ENCODE measurements at places on chromosomes 3 and 15. TPM values are rescaled to one million over a fixed set of nuclear protein-coding genes. Genes with fewer than 3 reads are reported as not detected.

- no peaks in the 10 kb centered on the region for H3K27me3 ChIP-seq
- peaks cover 12% of the 10 kb centered on the region for H3K4me1 ChIP-seq
- no peak overlapping the region for H3K27ac ChIP-seq
- DNase-seq, result no peak
- peaks cover 31% of the 10 kb centered on the region for H3K36me3 ChIP-seq
Observed at GRCh38 chr15:38522922-38523321, 41.7 kb downstream of the RASGRP1 start.

DNA sequence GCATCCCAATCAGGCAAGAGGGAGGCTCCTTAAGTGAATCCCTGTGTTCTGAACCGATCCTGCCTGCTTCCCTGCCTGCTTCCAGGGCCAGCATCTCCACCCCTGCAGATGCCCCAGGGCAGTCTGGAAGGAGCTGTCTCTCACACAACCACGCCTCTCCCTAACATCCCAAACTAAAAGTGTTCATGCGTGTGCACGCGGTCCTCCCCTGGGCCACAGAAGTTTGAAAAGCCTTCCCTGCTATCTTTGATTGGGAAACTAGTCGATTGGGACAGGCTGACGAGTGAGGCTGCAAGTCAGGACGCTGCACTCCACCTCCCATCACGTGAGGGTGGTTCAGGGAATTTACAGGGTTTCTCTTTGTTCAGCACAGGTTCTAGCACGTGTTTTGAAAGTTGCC, 340.9 kb upstream of the ICE2 start:
- no peaks in the 10 kb centered on the region for H3K4me1 ChIP-seq
- no peak for DNase-seq
- no peak overlapping the region for H3K27ac ChIP-seq

GRCh38 chr15:48313216-48313615, 18.0 kb upstream of the DUT start:
- no peak overlapping the region for H3K27ac ChIP-seq
- no peaks in the 10 kb centered on the region for H3K36me3 ChIP-seq
- H3K4me3 ChIP-seq, result no peak overlapping the region
- H3K4me1 ChIP-seq, result no peaks in the 10 kb centered on the region
- H3K27me3 ChIP-seq, result no peaks in the 10 kb centered on the region
- no peak for DNase-seq

DNA sequence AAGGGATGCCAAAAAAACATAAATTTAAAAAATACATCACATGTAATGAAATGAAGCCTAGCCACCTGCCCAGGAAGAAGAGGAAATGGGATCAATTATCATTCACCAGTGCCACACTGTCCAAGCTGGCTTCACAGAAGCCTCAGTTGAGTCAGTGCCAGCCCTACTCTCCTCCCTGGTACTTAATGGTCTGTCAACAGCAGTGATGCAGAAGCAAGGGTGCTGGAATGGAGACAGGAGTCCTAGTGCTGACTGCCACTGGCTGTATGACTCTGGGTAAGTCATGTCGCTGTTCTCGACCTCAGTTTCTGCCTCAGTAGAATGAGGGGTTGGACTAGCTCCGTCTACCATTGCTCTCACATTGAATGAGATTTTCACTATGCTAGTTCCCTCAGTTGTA, 78.5 kb upstream of the LARS2 start:
- H3K36me3 ChIP-seq, result no peaks in the 10 kb centered on the region
- no peaks in the 10 kb centered on the region for H3K4me1 ChIP-seq
- no peak overlapping the region for H3K27ac ChIP-seq
- no peak overlapping the region for H3K4me3 ChIP-seq

- no peak overlapping the region for H3K27ac ChIP-seq
- H3K4me3 ChIP-seq, result no peak overlapping the region
- H3K27me3 ChIP-seq, result peaks cover 4% of the 10 kb centered on the region
- no peaks in the 10 kb centered on the region for H3K4me1 ChIP-seq
- no peak for DNase-seq
Observed at GRCh38 chr3:40852712-40853111, 328.0 kb downstream of the ZNF621 start.

GRCh38 chr3:177426878-177427495, 229.7 kb upstream of the TBL1XR1 start:
- DNase-seq, result peak; percentile 52
- no peaks in the 10 kb centered on the region for H3K36me3 ChIP-seq
- no peaks in the 10 kb centered on the region for H3K27me3 ChIP-seq
- H3K27ac ChIP-seq, result peak overlapping the region; percentile 48
- H3K4me3 ChIP-seq, result peak overlapping the region; percentile 49

DNA sequence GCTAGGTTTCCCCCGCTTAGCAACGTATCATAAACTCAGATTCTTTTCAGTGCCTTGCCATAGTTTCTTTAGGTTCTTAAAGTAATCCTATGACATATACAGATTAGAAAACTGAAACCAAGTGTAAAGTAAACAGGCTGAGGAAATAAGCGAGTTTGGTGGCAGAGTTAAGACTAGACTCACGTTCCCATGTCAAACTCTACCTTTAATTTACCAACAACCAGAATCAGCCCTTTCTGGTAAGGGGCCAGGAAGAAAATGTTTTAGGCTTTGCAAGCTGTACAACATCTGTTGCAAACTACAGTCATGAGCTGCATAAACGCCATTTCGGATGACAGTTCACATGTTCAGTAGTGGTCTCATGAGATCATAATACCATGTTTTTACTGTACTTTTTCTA, 128.0 kb upstream of the PRICKLE2 start:
- no peaks in the 10 kb centered on the region for H3K36me3 ChIP-seq
- no peak overlapping the region for H3K4me3 ChIP-seq
- no peak overlapping the region for H3K27ac ChIP-seq
- DNase-seq, result no peak
- no peaks in the 10 kb centered on the region for H3K4me1 ChIP-seq

GRCh38 chr15:39453620-39454019, 127.3 kb upstream of the THBS1 start:
- H3K27me3 ChIP-seq, result no peaks in the 10 kb centered on the region
- no peaks in the 10 kb centered on the region for H3K36me3 ChIP-seq
- no peak overlapping the region for H3K27ac ChIP-seq
- H3K4me1 ChIP-seq, result no peaks in the 10 kb centered on the region
- H3K4me3 ChIP-seq, result no peak overlapping the region
- no peak for DNase-seq

- DNase-seq, result no peak
- no peak overlapping the region for H3K4me3 ChIP-seq
- no peaks in the 10 kb centered on the region for H3K27me3 ChIP-seq
- no peaks in the 10 kb centered on the region for H3K36me3 ChIP-seq
Observed at GRCh38 chr3:52779837-52780585, 2.6 kb downstream of the ITIH1 start.

GRCh38 chr3:194691481-194692283, 6.0 kb downstream of the FAM43A start:
- no peaks in the 10 kb centered on the region for H3K36me3 ChIP-seq
- DNase-seq, result no peak
- peaks cover 18% of the 10 kb centered on the region for H3K4me1 ChIP-seq
- H3K27me3 ChIP-seq, result no peaks in the 10 kb centered on the region
- H3K27ac ChIP-seq, result no peak overlapping the region

Gene PAK6
- polyA plus RNA-seq, result 2.8 TPM

Gene GASK1A
- not detected for polyA plus RNA-seq

Gene CHST14
- 1.7 TPM for polyA plus RNA-seq
